A549 (cell line): ENCODE measurements at places on chromosomes 1 and 21.
A peak's percentile ranks its signal among the peaks of the same experiment; 100 is the strongest.

DNA sequence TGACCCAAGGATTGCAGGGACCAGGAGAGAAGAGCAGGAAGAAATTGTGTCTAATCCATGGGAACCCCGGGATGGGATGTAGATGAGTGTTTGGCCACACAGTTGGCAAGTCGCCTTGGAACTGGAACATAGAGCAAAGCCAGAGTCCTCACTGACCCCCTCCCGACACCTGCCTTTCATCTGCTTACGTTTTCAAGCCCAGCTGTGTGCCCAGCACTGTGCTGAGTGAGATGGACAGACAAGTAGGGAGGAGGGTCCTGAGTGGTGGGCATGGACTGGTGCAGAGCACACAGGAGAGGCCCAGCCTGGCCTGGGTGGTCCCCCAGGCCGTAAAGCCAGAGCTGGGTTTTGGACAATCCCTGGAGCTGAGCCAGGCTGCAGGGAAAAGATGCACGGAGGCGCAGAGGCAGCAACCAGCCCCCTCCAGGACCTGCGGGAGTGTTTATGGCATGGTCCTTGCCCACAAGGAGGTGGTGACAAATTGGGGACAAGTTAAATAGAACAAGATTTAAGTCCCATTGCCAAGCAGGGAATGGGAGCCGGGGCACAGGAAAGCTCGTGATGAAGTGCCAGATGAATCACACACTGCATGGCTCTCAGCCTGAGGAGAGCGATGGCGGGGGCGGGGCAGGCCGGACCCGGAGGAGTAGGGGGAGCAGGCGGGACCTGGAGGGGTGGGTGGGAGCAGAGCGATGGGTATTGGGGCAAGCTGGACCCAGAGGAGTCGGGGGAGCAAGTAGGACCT, 157.8 kb upstream of the VAMP3 start:
- no peak for DNase-seq

GRCh38 chr1:244074559-244075171, 23.6 kb downstream of the ZBTB18 start:
- DNase-seq = no peak

DNA sequence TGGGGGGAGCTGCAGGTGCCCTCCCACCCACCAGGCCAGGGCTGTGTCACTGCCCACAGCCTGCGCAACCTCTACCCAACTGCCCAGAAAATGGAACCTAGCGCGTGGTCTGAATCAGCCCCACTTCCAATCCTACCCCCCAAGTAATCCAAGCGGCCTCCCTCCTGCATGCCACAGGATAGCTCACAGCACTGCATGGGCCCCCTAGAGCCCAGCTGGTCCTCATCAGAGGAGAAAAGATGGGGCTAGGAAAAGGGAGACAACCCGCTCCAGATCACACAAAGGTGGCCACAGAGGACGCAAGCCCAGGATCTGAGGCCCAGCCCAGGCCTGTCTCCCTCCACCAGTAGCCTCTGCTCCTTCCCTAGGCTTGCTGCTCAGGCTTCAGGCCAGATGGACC, 6.2 kb downstream of the ADGRB2 start:
- no peak for DNase-seq

- no peak for DNase-seq
Observed at GRCh38 chr1:210332719-210333398, 4.2 kb downstream of the HHAT start.

GRCh38 chr1:211739671-211740411, 64.4 kb upstream of the NEK2 start:
- DNase-seq = no peak

- no peak for DNase-seq
Observed at GRCh38 chr1:235136111-235136510, 7.5 kb upstream of the TOMM20 start.

DNA sequence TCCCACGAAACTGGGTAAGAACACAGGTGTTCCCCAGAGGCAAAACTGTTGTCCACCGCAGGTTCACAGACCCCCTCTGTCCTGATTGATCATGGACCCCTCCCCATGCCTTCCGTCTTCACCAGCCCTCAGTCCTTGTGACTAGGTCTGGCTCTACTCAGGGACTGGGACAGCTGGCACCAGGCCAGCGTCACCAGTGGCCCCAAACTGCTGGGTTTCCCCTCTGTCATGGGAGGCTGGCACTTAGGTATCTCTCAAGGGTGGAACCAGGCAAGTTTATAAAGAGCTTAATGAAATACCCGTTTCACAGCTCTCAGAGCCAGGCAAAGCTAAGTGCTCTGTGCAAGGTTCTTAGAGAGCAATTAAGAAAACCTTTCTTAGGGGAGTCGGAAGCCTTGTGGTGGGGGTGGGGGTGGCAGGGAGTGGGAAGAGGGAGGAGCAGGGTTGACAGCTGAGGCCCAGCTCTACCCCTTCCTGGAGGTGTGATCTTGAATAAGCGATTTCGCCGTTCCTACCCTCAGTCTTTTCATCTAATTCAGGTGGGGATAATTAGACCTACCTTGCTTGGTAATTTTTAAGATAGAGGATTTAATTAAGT, 35.0 kb upstream of the IFNLR1 start:
- no peak for DNase-seq

- no peak for DNase-seq
Observed at GRCh38 chr1:91683598-91683951, 182.9 kb downstream of the CDC7 start.

GRCh38 chr1:115300087-115300876, 37.8 kb downstream of the NGF start:
- DNase-seq = no peak

- no peak for DNase-seq
Observed at GRCh38 chr1:51948491-51948915, 42.0 kb downstream of the RAB3B start.

GRCh38 chr1:96416111-96416595, 305.4 kb upstream of the PTBP2 start:
- no peak for DNase-seq

DNA sequence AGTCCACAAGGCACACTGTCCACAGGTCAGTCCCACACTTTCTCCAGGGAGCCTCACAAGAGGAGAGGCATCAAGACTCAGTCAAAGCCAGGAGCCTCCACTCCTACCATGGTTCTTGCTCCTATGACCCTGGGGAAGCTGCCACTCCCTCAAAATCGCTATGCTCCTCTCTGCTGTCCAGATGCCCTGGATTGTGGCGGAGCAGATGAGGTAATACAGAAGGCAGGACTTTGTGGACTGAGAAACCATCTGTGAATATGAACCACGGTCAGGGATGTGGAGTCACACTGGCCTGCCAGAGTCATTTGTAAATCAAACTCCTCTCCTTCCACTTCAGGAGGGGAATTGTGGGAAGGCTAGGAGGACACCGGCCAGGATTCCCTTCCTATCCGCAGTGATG, 20.6 kb downstream of the VWA5B1 start:
- no peak for DNase-seq

DNA sequence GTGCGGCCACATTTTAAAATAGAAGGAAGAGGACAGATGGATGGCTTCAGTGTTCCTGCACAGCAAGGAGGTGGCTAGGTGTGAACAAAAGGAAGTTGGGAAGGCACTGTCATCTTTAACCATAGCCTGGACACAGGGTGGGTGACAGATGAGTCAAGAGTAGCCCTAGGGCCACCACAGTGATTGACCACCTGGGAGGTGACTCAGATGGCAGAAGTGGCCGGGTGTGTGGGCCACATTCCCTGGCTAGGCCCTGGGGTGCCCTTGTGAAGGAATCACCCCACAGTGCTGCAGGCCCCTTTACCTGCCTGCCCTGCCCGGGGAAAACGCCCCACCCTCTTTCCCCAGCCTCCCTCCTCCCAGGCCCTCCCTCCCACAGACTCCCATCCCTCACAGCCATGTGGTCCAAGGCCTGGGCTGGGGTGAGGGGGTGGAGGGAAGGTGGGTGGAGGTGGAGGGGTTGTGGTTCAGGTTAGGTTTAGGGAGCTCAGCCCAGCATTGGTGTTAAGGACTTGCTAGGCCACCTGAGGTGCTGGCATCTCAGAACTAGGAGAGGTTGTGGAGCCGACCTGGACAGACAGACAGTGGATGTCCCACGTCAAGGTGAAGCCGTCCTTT, 59.1 kb downstream of the SPSB1 start:
- DNase-seq = no peak

- DNase-seq = no peak
Observed at GRCh38 chr21:34651642-34652041, 17.2 kb upstream of the CLIC6 start.

GRCh38 chr1:229980009-229980408, 87.0 kb upstream of the GALNT2 start:
- no peak for DNase-seq

DNA sequence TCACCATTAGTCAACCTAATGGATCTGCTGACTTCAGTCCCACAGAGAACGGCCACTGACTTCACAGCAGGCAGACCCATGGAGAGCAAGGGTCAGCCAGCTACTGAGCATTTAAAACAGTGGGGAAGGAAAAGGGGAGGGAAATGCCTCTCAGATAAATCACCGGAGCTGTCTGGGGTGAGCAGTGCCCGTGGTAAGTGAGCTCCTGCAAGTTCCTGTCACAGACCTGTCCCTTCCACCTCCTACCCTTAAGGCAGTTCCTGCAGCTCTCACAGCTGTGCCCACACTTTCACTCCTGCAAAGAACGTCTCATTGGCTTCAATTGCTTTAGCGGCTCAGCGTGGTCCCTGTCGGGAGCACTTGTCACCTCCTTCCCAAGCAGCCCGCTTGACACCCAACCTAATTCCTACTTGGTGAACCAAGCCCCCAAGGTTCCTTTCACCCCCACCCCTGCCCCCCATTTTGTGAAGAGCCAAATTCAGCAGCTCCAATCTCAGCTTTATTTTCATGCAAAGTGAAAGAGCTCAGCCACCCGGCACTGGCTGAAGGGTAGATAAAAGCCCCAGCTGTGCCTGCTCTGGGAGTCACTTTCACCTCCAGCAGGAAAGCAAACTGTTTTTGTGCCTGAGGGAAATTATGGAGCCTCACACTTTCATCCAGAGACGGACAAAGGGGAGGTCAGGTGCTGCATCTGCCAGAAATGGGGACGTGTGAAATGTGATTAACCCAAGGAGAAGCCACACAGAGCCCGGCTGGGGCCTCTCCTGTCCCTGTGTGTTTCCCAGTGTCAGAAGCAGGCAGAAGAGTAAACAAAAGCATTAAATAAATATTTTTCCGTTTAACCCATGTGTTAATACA, 306.2 kb downstream of the TTLL7 start:
- no peak for DNase-seq

GRCh38 chr1:162055062-162055461, 14.4 kb upstream of the NOS1AP start:
- peak; percentile 42 for DNase-seq

DNA sequence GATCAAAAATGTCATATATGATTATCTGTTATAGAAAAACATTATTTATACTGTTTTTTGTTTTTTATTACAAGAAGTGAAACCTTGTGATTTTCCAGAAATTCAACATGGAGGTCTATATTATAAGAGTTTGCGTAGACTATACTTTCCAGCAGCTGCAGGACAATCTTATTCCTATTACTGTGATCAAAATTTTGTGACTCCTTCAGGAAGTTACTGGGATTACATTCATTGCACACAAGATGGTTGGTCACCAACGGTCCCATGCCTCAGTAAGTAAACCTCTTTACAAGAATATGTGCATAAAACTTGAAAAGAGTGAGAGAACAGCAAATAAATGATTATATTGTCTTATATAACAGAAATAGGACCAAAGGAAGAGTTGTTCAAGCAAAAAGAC, 14.5 kb downstream of the CFHR4 start:
- peak; percentile 10 for DNase-seq

DNA sequence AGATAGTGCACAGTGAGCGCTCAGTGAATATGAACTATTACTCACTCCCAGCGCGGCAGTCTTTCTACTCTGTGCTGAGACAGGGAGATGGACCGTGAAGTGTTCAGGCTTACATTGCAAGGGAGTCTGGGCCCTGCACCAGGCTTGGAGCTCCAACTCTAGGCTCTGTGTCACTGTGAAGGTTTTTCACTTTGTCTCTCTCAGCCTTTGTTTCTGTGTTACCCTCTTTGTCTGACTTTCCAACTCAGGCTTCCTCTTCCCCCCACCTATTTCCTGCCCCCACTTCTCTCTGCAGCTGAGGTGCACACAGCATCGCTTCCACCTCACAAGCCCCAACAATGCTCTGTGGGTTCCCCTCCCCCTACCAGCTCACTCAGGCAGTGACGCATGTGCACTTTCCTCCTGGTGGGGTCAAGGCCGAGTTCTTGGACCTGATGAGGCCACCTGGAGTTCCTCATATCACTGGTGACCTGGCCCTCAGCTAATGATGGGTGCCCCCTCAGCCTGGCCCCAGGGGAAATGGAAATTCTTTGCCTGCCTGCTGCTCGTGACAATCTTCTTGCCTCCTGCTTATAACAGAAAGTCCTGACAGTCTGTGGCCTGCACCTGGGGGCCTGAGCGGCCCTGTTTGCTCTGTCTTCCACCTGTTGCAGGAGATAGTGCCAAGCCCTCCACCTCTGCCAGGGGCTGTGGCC, 1.1 kb upstream of the LCK start:
- DNase-seq = no peak

DNA sequence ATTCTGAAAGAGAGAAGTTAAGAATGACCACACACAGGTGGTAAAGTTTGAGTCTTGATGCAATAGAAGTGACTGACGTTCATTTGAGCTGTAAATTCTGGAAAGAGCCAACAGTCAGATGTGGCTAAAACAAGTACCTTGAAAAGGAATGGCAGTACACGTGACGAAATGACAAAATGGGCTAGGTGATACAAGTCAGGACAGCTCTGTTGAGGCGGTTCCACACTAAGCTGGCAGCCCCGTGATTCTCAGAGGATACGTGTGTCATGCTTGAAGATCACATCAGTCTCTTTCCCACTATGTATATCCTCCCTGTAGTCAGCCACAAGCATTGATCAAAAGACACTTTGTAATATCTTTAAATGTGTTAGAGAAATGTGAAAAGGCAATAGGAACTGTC, 881.3 kb upstream of the ADGRL2 start:
- no peak for DNase-seq

DNA sequence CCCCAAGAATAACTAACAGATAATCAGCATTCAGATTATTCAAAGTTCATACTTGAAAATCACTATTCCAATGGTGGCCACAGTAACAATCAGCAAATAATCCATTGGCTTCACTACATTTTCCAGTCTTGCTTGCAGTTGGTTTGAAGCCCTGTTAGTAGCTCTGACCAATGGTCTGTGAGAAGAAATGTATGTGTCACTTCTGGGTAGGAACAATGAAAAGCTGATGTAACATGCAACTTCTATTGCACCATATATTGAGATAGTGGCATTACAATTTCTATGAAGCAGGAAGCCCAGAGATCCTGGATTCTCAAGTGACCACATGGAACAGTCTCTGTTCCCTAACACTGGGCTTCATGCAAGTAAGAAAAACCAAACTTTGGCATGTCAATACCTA, 250.9 kb upstream of the DAB1 start:
- DNase-seq = no peak

- DNase-seq = no peak
Observed at GRCh38 chr1:222761083-222761482, 24.1 kb downstream of the FAM177B start.
